NCI-H2171 treated with DMSO at 0.1 percent for 48 hours (cell line): ENCODE measurements at places on chromosomes 4 and X.

- no peak for DNase-seq
Observed at GRCh38 chr4:55549888-55550287, 3.2 kb upstream of the CLOCK start.

DNA sequence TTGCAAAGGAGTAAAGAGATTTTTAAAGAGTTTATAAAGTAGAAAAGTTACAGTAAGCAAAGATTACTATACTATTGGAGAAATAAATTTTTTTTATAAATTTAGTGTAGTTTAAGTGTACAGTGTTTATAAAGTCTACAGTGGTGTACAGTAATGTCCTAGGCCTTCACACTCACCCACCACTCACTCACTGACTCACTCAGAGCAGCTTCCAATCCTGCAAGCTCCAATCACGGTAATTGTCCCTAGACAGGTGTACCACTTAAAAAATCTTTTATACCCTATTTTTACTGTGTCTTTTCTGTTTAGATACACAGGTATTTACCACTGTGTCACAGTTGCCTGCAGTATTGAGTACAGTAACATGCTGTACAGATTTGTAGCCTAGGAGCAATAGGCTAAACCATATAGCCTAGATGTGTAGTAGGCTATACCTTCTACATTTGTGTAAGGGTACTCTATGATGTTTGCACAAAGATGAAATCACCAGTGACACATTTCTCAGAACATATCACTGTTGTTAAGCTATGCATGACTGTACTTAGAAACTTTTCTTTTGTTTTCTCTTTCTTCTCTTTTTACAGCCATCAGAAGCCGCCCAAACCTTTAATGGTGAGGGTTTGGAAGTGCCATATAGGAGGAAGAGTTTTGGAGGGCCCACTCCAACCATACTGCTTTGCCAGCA, 11.8 kb upstream of the SH3RF1 start:
- DNase-seq = no peak

GRCh38 chrX:75746891-75747639, 38.0 kb downstream of the MAGEE2 start:
- DNase-seq = no peak

DNA sequence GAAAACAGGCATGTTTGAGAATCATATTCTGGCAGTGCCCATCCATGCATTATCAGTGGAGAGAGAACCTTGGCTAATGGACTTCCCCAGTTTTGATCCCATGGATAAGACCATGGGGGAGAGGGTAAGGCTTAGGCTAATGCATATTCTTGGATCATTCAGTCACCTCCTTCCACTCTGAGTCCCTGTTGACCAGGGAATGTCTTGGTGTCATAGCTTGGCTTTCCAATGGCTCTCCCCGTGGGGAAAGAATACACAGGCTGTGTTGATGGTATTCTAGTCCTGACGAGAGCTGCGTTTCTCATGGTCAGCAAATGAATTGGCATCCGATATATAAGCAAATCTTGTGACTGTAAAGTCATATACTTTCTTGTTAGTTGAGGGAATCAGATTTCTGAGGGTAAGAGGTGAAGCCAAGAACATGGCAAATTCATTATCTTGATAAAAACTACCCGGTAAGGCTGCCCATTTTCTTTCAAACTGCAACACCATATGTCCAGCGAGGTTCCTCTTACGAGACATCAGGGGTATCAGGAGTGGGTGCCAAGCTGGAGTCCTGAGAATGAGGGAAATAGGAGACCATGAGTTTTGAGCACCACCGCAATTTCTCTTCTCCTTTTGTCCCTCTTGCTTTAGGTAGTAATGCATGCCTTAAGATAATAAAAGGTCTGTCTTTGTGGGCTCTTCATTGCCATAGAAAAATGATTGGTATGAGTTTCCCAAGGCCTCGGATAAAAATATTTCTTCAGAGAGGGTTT, 18.0 kb downstream of the RHOH start:
- DNase-seq = no peak

DNA sequence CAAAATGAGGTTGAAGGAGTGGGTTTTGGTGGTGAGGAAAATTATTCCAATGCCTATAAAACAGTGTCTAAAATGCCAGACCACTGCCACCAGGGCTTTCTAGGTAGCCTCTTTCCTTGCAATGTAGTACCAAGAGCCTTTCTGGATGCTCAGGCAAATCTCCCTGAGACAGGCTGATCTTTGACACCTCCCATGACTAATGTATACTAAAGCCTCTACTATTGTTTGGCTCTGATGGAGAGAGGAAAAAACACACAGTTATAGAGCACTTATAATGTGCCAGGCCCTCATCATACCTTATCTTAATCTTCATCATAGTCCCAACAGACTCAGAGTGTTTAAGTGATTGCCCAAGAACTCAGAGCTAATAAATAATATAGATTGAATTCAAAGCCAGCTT, 5.8 kb downstream of the MTMR8 start:
- no peak for DNase-seq

DNA sequence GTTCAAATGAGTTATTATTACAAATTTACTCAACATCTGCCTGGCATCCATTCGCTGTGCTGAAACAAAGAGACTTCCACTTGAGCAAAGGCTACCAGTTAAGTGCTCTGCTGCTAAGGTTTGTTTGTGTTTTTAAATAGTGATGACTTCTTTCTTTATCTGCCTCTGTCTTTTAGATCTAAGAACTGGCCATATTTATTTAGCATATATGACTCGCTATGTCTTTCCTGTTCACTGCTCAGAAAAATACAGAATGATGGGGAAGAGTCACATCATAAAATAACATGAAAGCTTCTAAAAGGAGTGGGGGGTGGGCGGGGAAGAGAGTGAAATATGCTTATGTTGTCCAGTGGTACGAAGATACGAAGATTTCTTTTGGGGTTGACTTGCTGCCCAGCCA, 322.2 kb downstream of the GPAT3 start:
- no peak for DNase-seq

DNA sequence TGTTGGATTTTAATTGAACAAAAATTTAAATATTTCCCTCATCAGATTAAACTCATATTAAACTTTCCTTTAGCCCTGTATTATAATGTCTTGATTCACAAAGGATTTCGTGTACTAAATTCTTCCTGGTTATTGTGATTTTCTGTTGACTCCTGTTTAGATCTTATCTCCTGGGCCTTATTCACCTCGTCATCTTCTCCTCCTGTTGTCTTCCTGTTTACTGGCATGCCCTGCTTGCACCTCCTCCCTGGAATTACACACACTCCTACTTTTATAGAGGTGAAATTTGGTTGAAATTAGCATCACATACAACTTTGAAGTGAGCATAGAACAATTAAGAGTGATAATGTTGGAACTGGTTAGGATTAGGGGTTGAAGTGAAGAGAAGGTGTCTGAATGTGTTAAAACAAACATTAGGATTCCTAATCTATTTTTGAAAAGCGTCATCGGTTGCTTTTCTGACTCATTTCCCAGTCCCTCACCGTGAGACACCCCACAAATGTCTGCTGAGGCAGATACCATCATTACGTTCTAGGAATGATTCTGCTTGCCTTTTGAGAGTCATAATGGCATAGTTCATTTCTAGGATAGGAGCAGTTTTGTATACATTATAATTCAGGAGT, 32.5 kb downstream of the TLL1 start:
- no peak for DNase-seq
